Stimulated activated CD4-positive, alpha-beta T cell treated with anti-CD3 and anti-CD28 coated beads, Interleukin-1b, Interleukin-23, amount 100 ng/mL, for 1 hour (primary cell): ENCODE measurements at places on chromosomes 11 and 22.

- no peak for DNase-seq
Measured at GRCh38 chr11:106331176-106331575, 253.7 kb downstream of the AASDHPPT start.

DNA sequence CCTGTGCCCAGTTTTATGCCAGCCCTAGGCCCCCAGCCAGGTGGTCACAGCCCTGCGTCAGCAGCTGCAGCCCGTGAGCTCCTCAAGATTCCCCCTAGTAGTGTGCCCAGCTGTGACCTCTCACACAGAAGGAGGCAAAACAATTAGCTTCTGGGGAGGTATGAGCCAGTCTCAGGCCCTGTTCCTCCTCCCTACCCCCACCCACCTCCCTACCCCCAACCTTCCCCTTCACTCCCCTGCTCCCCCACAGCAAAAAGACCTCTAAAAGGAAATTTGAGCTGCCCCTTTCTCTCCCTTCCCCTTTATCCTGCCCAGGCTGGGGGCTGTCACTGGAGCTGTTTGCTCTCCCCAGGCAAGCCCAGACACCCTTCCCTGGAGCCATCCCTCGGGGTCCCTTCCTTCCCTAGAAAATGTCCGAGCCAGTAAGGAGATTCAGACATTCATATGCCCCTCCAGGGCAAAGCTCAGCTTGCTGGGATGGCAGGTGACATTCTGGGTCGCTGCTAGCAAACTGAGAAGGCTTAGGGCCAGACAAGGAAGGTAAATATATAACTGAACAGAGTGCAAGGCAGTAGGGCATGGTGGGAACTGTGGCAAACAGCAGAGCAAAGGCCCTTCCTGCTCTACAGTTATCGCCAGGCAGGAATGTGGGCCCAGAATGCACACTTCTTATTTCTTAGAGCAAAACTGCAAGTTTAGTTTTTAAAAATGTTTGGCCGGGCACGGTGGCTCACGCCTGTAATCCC lies 300.2 kb downstream of the MN1 start:
- no peak for DNase-seq

DNA sequence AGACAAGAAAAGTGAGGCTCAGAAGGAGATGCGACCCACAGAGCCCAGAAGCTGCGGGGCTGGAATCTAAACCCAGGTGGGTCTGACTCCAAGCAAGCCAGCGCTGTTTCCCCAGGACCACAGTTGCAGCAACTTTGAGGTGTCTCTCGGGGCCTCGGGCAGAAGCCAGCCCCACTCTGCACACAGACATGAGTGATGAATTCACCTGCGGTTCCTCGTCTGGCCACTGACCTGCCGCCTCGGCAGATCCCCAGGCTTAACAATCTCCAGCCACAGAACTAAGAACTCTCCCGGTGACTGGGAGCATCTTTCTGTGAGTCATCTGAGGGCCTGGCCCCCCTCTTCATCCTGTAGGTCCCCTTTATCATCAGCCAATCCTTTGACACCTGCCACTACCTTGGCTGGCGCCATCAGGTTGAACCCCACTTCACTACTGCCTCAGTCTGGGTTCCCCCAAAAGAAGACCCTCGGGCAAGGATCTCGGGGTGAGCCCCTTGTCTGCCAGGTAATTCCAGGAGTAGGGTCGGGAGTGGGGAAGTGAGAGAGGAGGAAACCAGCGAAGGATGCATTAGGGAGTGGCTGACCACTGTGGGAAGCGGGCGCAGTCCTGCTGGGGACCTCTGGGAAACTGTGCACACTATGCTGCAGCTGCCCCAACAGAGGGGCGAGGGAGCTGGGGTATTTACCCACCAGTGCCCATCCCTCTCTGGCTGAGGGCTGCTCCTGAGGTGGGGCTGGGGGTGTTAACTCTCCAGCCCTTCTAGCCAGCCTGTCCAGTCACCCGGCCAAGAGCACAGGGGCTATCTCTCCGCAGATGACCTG lies 33.0 kb upstream of the MN1 start:
- DNase-seq, result no peak

GRCh38 chr11:587978-588380 lies 11.7 kb downstream of the PHRF1 start:
- DNase-seq, result peak; percentile 20

- DNase-seq, result no peak
Measured at GRCh38 chr11:119529936-119530335, 107.0 kb upstream of the THY1 start.

- no peak for DNase-seq
Measured at GRCh38 chr22:23884140-23884539, 10.0 kb upstream of the MIF start.

DNA sequence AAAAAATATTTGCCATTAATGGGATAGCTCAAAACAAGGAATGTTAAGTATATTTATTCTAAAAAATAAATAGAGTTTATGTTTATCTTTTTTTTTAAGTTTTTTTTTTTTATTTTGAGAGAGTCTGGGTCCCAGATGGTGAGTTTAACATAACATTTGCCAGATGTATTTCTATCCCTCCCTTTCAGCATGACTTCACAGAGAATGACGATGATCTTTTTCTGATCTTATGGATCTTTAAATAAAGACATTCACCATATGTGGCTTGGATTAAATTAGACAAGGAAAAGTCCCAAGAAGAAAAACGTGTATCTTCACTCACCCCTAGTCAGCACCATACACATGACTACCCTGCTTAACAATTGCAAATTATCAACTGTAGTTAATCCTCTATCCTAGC lies 839.8 kb upstream of the CNTN5 start:
- DNase-seq, result no peak

- DNase-seq, result no peak
Measured at GRCh38 chr11:33936725-33937604, 45.1 kb upstream of the LMO2 start.

DNA sequence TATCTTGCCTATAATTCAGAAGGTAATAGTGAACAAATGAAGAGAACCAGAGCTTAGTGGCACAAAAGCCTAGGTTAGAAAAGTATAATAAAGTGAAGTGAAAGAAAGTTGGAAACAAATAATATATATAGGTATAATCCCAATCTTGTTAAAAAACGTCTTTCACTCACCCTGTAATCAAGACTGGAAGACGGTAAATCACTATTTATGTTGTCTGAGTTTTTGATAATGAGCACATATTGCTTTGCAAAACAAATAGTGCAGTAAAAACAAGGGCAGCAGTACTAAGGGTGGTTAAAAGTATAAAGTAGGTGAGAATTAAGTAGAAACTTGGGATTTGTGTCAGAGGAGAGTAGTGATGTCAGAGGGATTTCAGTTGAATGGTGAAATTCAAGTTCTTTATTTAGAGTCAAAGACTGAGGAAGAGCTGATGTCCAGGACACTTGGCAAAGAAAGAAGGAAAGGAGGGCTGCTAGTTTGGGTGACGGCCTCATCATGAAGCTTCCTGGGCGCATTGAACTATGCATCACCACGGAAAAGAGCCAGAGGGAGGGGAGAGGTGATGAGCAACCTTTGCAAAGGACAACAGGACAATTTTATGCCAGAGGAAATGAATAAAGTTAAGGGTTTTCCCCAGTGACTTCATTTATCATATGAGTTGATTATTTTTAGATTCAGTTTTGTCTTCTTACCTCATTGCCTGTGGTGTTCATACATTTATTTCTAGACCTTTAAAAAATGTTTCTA lies 11.4 kb downstream of the NCAM1 start:
- no peak for DNase-seq

DNA sequence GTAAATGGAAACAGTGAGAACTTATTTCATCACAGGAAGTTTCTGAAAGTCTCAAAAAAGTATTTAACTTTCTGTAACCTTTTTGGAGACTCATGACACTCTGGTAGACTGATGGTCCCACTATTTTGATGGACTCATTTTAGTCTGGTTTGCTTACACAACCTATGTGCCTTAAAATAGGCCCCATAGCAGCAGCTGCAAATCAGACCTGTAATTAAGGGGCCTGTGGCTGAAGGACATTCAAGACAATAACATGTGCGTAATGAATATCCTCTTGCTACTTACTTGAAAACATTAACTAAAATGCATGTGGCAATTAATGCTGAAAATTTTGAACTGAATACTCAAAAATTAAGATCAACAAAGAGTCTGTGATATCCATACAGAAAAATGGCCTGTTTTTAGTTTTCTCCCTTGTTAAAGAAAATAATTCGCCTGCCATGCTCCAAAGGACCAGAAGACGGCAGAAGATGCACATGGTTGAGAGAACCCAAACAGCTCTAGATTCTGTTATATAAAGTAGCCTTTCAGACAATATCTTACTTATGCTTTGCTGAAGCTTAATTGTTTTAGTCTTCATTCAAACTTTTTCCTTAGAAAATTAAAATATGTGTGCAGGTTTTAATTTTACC lies 568.5 kb downstream of the KCNA4 start:
- DNase-seq, result no peak

DNA sequence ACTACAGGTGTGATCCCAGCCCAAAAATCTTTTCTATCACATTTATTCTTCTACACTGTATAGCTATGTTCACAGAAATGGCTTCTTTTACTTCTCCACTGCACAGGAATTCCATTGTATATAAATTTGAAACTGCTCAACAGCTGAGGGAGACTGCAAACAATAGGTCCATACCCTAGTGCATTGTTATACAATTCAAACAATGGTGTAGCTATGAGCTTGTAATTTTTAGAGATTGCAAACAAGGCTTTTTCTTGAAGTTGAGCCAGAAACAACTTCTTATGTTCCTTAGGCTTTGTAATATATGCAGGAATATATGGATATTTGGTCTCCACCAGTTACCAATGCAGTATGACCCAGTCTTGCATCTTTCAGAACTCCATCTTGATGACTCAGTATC lies 19.5 kb upstream of the SIK3 start:
- no peak for DNase-seq

GRCh38 chr11:130625578-130626306 lies 177.3 kb downstream of the ADAMTS15 start:
- no peak for DNase-seq

- DNase-seq, result no peak
Measured at GRCh38 chr22:28882545-28882877, 861 bp upstream of the ZNRF3 start.

GRCh38 chr22:43267332-43267980 lies 75.7 kb downstream of the SCUBE1 start:
- DNase-seq, result no peak

DNA sequence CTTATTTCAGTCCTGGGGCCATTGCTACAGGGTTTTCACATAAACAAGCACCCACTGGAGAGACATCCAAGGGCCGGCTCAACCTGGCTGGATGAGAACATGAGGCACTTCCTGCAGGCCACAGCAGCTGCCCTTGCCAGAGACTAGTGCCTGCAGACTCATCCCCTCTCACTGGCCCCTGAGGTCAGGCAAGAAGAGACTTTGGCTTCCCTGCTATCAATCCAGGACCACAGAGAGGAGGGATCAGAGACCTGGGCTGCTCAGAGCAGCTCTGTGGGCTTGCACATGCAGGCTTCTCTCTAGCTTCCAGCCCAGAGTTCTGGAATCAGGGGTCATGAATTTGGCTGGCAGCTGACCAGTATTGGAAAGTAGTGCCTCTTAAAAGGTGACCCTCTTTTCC lies 79.5 kb downstream of the CABIN1 start:
- no peak for DNase-seq

- DNase-seq, result no peak
Measured at GRCh38 chr11:104086621-104087020, 50.2 kb downstream of the DDI1 start.

- no peak for DNase-seq
Measured at GRCh38 chr11:63918507-63919191, 1.7 kb upstream of the RCOR2 start.

- no peak for DNase-seq
Measured at GRCh38 chr11:126405374-126405773, 49.9 kb downstream of the ST3GAL4 start.

- no peak for DNase-seq
Measured at GRCh38 chr11:86938900-86939880, 16.0 kb downstream of the FZD4 start.

DNA sequence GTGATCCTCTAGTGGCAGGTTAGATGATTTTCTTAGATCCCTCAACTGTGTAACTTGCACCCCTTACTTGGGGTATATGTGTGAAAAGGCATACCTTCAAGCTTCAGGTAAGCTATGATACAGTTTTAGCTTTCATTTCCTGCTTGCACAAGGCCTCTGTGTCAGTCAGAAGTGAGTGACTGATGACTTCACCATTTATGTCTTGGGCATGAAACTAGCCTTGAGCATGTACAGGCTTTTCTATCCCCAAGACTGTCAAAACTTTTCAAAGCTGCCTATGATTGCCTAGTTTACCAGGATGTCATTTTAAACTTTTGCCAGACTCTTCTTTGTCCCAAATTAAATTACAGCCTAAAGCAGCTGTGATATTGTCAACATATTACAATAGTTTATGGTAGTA lies 286.1 kb upstream of the CNTN5 start:
- no peak for DNase-seq
